ENCODE measurements at places on chromosomes 13 and 19.

GRCh38 chr13:107170270-107170931 is 602.5 kb upstream of the ARGLU1 start:
- peak; percentile 4 for DNase-seq

DNA sequence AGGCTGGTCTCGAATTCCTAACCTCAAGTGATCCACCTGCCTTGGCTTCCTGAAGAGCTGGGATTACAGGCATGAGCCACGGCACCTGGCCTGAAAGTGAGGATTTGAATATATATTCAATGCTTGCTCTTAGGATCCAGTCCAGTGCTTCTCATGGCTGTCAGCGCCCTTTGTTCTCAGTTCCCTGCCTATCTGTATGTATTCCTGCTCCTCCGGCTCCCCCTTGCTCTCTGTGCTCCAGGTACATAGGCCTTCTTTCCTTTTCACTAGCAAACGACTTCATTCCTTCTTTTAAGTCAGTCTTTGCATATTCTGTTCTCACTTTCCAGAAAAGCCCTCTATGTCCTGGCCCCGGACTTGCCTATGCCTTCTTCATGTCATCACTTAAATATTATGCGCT is 232.8 kb downstream of the DACH1 start:
- no peak for DNase-seq

GRCh38 chr13:26727633-26728032 is 33.0 kb downstream of the GPR12 start:
- DNase-seq: no peak

DNA sequence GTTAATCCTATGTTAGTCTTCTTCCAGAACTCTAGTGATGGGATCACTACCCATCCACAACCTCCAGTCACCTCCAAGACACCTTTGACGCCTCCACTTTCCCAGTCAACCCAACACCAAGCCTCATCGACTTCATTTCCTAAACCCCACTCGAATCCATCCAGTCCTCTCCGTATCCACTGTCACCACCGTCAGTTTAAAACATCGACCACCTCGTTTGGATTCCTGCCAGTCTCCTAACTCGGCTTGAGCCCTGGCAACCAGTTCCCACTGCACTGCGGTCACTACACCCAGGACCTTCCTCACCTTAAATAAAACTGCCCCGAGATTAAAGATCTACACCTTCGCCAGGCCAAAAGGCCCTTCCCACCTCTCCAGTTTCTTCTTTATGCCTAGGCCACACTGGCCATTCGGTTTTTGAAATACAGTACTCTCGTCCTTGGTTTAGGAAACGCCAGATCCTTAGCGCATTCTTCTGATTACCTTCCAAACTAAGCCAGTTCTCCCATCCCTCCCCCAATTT is 1.2 kb downstream of the MTIF3 start:
- no peak for DNase-seq

GRCh38 chr13:99265162-99265800 is 7.1 kb upstream of the GPR18 start:
- no peak for DNase-seq

GRCh38 chr13:94198681-94199080 is 280.8 kb downstream of the DCT start:
- DNase-seq: no peak

- no peak for DNase-seq
Observed at GRCh38 chr19:29622166-29623070, 16.3 kb downstream of the POP4 start.

DNA sequence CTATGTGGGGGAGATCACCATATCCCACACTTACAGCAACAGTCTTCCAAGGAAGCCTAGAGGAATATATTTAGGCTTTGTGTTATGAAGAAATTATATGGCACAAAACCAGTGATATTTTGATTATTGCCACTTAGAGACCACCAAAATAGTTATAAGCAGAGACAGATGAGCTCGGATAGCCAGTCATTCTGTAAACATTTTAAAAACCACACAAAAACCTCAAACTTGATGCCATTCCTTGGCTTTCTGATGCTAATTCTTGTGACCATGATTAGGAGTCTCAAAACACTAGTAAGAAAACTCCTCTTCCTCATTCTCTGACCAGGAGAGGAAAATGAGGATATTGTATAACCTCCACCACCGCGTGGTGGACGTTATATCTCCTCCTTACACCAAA is 496.4 kb downstream of the FOXO1 start:
- no peak for DNase-seq

GRCh38 chr13:46170687-46171086 is 11.3 kb downstream of the LCP1 start:
- no peak for DNase-seq

DNA sequence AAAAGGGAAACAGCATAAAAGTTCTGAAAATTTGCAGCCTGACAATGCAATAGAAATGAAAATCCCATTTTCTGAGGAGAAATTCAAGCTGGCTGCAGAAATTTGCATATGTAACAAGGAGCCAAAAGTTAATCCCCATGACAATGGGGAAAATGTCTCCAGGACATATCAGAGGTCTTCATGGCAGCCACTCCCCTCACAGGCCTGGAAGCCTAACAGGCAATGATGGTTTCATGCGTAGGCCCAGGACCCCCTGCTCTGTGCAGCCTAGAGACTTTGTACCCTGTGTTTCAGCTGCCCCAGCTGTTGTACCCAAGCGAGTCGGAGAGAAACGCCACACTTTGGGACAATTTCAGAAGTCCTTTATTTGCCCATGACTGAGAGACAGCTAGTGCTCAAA is 701.3 kb upstream of the KLHL1 start:
- DNase-seq: no peak

GRCh38 chr13:65595916-65596315 is 1634.2 kb downstream of the PCDH9 start:
- no peak for DNase-seq

GRCh38 chr13:77729502-77730221 is 32.2 kb downstream of the SLAIN1 start:
- no peak for DNase-seq

GRCh38 chr19:38277549-38277948 is 13.2 kb downstream of the SPINT2 start:
- no peak for DNase-seq

GRCh38 chr13:32989290-32989667 is 26.9 kb upstream of the KL start:
- no peak for DNase-seq

GRCh38 chr13:78022164-78022877 is 103.7 kb upstream of the EDNRB start:
- DNase-seq: no peak

DNA sequence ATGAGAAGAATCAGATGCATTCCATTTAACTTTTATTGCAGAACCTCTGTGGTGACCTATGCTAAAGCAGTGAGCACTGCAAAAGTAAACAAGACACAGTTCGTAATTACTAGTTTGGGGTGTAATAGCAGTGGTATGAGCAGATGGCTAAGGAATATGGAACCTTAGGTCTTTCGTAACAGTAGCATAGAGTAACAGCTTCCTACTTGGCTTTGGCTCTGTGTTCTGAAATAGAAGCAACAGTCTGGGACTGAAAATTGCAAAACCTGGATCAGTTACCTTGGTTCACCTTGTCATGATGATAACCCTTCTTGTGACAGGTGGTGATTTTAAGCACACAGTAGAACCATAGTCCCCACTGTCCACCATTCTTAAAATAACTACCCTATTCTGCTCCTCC is 303.4 kb downstream of the GPC6 start:
- peak; percentile 38 for DNase-seq

GRCh38 chr13:112940236-112940635 is 28.8 kb upstream of the MCF2L start:
- DNase-seq: no peak

GRCh38 chr13:36858290-36858689 is 39.3 kb downstream of the RFXAP start:
- DNase-seq: peak; percentile 28

GRCh38 chr13:110149036-110149435 is 157.9 kb downstream of the COL4A1 start:
- no peak for DNase-seq

DNA sequence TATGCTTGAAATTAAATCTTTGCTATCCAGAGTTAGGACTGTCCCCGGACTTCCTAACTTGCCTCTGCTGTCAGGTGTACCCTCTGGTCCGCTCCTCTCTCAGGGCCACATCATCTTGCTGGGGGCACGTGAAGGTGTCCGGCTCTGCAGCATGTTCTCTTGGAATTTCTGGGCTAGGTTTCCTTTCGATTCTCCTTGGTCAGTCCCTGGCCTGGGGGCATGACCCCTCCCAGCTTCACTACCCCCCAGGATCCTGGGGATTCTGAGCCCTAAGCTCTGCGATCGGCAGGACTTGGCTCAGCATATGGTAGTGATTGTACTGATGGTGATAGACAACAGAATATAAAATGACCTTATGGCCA is 5.1 kb upstream of the GPI start:
- DNase-seq: no peak

- no peak for DNase-seq
Observed at GRCh38 chr13:112652512-112653070, 37.2 kb upstream of the ATP11A start.

- DNase-seq: no peak
Observed at GRCh38 chr19:35932291-35932936, 3.8 kb upstream of the LRFN3 start.

- no peak for DNase-seq
Observed at GRCh38 chr13:76292031-76292430, 594.2 kb downstream of the KCTD12 start.

- DNase-seq: no peak
Observed at GRCh38 chr19:33000510-33000909, 28.5 kb downstream of the FAAP24 start.

DNA sequence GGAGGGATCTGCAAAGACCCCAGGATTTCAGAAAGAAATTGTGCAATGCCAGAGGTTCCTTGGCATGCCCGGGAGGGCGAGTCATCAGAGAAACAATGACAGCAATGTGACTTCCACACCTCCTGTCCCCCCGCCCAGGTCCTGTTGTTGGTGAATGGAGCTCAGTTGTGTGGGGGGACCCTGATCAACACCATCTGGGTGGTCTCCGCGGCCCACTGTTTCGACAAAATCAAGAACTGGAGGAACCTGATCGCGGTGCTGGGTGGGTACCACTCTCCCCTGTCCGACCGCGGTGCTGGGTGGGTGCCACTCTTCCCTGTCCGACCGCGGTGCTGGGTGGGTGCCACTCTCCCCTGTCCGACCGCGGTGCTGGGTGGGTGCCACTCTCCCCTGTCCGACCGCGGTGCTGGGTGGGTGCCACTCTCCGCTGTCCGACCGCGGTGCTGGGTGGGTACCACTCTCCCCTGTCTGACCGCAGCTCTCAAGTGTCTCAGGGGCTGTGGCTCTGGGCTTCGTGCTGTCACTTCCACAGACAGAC is 5.2 kb upstream of the F10 start:
- no peak for DNase-seq

DNA sequence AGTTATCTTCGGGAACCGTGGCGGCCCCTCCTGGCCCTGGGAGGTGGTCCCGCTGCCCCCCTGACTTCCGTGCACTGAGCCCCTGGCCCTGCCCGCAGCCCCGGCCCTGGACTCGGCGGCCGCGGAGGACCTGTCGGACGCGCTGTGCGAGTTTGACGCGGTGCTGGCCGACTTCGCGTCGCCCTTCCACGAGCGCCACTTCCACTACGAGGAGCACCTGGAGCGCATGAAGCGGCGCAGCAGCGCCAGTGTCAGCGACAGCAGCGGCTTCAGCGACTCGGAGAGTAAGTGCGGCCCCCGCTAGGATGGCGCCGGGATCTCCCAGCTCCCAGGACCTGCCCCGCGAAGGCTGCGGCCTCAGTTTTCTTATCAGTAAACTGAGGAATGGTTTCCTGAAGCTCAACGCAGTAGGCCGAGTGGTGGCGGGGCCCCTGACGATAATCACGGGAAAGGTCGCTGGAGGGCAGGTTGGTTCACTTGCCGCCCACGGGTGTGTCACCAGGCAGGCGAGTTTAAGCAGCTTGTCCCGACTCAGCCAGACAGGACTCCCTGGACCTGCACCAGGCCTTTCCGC is 924 bp downstream of the RGCC start:
- no peak for DNase-seq

GRCh38 chr13:28513745-28514144 is 18.8 kb upstream of the FLT1 start:
- no peak for DNase-seq

DNA sequence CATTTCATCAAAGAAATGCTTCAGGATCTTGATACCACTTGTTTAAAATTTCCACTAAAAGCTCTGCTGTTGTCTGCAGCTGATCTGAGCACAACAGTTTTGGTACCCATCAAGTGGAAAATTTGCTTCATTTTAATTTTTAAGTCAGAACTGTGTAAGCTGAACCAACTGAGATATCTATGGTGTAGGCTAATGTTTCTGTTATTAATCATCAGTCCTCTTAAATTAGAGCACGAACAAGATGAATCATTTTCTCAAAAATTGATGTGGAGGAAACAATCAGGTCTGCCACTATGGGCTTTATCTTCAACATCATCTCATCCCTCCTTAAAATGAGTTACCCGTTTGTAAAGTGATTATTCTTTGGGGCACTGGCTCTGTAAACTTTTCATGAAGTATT is 221.5 kb upstream of the NBEA start:
- no peak for DNase-seq

- DNase-seq: no peak
Observed at GRCh38 chr13:57874530-57874929, 243.0 kb downstream of the PCDH17 start.

- peak; percentile 13 for DNase-seq
Observed at GRCh38 chr19:6412447-6413091, 12.0 kb downstream of the KHSRP start.

DNA sequence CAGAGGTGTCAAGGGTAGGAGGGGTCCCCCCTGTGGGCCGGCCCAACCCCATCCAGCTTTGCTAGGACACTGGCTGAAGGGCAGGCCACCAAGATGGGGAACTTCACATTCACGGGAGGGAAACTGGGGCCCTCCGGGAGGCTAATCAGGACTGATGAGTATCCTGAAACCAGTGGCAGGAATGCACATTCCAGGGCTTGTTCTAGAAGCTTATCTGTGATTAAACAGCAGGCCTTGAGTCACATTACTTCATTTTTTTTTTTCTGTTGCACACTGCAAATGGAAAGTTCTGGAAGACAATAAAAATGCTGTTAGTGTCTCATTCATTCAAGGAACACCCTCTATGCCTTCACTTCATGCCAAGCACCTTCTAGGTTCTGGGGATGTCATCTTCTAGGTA is 15.5 kb upstream of the SIGLEC11 start:
- DNase-seq: no peak

GRCh38 chr19:32890841-32891240 is 21.3 kb upstream of the SLC7A9 start:
- no peak for DNase-seq

- no peak for DNase-seq
Observed at GRCh38 chr13:94233401-94233800, 246.1 kb downstream of the DCT start.

- DNase-seq: no peak
Observed at GRCh38 chr19:36207605-36208252, 6.7 kb downstream of the ZNF565 start.

GRCh38 chr19:4399812-4400134 is 574 bp downstream of the SH3GL1 start:
- DNase-seq: no peak
